ENCODE measurements at places on chromosomes 7 and 10.

DNA sequence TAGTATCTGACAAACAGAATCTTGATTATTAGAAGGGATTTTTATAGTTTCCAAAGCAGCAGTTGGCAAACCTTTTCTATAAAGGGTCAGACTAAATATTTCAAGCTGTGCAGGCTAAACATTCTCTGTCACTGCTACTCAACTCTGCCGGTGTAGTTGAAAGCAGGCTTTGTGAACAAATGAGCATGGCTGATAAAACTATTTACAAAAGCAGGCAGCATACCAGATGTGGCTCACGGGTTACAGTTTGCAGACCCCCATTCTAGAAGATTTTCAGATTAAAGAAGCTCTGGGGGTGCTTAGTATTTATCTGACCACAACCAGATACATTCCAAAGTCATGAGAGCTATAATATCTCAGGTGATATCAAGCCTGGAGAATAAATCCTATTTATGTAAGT, 1017.5 kb downstream of the SORCS1 start:
- no peak for DNase-seq

- DNase-seq, result no peak
These were observed 56.9 kb downstream of the NEUROG3 start for GRCh38 chr10:69516316-69516715.

GRCh38 chr7:30082686-30083085, 52.1 kb upstream of the MTURN start:
- no peak for DNase-seq

DNA sequence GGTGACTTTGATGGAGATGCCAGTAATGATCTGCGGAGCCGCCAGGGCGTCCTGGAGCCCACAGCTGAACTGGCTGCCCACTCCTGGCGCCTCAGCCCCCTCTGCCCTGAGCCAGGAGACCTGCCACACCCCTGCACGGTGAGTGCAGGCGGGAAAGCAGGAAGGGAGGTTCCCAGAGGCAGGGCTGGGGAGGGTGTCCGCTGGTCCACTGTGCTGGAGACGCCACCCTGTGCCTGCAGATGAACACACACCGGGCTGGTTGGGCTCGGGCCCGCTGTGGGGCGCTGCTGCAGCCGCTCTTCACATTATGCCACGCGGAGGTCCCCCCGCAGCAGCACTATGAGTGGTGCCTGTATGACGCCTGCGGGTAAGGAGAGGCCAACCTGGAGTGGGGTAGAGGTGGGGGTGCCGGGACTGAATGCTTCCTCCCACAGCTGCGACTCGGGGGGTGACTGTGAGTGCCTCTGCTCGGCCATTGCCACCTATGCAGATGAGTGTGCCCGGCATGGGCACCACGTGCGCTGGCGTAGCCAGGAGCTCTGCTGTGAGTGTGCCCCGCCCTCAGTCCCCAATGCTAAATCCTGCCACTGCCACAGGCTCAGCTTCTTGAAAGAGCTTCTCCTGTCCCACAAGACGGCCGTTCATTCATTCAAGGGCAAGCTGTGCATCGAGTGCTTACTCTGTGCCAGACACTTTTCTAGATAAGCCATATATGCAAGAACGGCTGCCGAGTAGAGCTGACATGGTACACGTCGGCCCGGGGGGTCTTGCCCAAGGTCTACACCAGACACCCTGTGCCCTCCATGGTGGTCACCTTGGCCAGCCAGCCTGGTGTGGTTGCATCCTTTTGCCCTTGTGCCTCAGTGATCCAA, 14.3 kb upstream of the ZNF467 start:
- DNase-seq, result no peak

DNA sequence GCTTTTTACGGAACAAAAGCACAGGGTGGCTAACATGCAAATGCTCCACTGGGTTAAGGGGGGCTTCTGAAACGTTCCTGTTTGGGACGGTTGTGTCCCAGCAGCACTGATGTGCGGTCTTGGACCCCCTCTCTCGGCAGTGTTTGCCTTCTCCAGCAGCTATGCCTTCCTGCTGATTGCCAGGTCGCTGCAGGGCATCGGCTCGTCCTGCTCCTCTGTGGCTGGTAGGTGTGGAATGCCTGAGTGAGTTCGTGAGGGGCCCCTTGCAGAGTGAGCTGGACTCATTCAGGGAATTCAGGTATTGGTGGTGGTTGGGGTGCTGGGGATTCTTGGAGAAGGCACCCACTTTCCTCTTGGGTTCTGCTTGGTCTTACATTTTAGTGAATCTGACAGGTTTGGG, 13.0 kb downstream of the SLC18A2 start:
- DNase-seq, result no peak

- no peak for DNase-seq
These were observed 93.1 kb upstream of the TEX47 start for GRCh38 chr7:88888684-88889083.

- no peak for DNase-seq
These were observed 1605.4 kb upstream of the LRRTM3 start for GRCh38 chr10:65320236-65321026.

GRCh38 chr7:88184848-88185304, 35.0 kb downstream of the SRI start:
- DNase-seq, result peak; percentile 38

- no peak for DNase-seq
These were observed 56.7 kb downstream of the SNX10 start for GRCh38 chr7:26348234-26348851.

GRCh38 chr10:50506861-50507573, 116.7 kb downstream of the SGMS1 start:
- no peak for DNase-seq

DNA sequence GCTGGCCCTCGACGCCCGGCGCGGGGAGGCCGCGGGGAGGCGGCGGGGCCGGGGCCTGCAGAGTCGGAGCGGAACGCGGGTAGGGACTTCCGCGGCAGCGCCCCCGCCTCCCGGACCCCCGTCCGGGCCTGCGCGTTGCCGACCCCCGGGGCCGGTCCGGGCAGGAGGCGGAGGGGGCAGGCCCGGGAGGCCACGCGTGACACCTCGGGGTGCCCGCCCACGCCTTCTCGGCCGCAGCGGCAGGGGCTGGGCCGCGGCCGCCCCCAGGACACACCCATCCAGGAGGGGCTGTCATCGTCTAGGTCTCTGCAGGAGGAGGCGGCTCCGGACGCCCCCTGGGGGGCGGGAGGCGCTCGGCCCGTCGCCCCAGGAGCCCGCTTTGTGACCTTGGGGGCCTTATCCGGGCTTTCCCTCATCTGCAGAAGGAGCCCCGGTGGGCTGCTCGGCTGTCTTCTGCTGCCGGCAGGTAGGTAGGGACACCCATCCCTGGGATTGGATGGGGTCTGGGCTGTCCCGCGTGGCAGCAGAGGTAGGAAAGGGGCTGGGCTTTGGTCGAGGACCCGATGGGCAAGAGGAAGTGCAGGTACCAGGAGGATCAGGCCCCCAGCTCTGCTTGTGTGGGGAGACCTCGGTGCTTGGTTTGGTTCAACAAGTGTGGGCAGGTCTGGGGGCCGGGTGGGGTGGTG, 569 bp downstream of the ZNF316 start:
- peak; percentile 60 for DNase-seq

- no peak for DNase-seq
These were observed 125.3 kb downstream of the NEURL1 start for GRCh38 chr10:103618575-103619423.

- DNase-seq, result no peak
These were observed 1.6 kb upstream of the TMEM120A start for GRCh38 chr7:75995996-75996395.

DNA sequence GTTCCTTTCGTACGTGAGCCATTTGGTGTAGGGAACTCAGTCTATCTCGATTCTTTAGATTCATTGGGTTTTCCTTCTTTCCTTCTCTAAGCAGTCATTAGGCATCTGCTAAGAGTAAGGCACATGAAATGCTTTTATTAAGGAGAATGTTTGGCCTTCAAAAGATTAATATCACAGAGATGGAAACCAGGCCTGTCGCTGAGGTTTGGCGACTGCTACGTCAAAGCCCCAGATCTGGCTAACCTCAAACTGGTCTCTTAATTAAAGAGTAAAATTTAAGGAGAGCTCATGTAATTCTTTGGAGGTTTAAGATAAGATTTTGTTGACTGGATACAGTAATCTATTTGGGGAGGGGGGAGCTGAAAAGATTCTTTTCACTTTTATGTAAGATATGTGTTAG, 189.8 kb downstream of the JCAD start:
- DNase-seq, result no peak

GRCh38 chr10:98344589-98345038, 70.4 kb downstream of the PYROXD2 start:
- DNase-seq, result no peak

DNA sequence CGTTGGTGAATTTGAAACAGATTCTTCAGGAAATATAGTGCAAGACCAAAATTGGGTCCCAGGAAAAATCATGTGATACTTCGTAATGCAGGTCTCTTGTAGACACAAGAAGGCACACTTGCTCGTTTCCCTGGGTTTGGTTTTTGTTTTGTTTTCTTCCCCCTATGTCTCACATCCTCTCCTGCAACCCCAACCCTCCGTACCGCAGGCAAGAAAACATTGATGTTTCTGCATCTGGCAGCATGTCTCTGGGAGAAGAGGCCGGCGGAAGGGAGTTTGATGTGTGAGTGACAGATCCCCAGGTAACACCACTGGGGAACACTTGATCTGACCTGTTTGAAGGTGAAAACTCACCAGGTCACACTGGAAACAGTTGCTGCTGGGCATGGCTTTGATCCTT, 718.5 kb downstream of the AUTS2 start:
- DNase-seq, result no peak

DNA sequence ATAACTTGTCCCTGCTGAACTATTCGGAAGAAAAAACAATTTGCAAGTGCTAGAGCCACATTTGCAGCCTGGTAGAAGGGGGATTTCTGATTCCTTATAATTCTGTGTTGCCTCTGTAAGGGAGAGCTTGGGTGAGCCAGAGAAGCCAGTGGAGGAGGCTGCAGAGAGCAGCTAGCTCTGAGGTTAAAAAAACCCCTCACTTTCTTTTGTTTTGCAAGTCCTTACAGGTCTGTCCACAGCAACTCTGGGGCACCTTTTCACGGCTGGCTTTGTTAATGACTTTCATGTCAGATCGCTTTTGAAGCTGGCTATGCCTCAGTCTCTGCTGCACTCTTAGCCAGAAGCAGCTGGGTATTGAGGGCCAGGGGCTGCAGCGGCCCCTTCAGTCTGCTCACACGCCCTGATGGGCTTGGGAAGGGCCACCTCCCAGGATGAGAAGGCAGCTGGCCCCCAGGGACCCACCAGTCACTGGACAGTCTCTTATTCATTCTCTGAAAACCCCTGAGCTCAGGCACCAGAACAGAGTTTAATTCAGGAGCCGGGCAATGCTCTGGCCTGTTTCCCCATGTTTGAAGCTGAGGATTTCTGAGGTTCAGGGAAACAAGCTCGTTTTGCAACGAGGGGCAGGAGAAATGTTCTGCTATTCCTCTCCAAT, 30.9 kb downstream of the TRIM8 start:
- DNase-seq, result no peak

- DNase-seq, result no peak
These were observed 79.5 kb downstream of the SGMS1 start for GRCh38 chr10:50544095-50544856.

GRCh38 chr10:60257767-60258428, 131.8 kb downstream of the ANK3 start:
- no peak for DNase-seq

DNA sequence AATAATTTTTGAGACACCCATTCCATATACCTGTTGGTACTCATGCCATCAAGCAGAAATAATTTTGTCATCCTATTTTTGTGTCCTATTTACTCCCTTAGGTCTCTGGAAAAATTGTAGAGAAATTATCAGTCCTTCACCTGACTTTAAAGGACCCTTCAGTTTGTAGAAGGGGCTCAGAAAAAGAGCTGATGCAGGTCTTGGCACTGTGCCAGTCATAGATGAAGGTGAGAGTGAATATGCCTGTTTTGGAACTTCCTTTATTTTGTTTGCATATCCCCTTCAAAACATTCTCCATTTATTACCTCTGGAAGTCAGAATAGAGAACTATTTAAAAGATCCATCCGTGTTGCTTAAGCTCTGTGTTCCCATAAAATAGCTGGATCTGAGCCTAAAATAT, 321.0 kb upstream of the TPK1 start:
- DNase-seq, result no peak

GRCh38 chr10:2836921-2837662, 230.3 kb upstream of the PFKP start:
- DNase-seq, result no peak

GRCh38 chr7:94997547-94997946, 90.2 kb downstream of the PPP1R9A start:
- no peak for DNase-seq

GRCh38 chr10:24574578-24575155, 149.0 kb downstream of the ARHGAP21 start:
- DNase-seq, result no peak

GRCh38 chr10:31650010-31650409, 278.6 kb downstream of the ARHGAP12 start:
- DNase-seq, result no peak

DNA sequence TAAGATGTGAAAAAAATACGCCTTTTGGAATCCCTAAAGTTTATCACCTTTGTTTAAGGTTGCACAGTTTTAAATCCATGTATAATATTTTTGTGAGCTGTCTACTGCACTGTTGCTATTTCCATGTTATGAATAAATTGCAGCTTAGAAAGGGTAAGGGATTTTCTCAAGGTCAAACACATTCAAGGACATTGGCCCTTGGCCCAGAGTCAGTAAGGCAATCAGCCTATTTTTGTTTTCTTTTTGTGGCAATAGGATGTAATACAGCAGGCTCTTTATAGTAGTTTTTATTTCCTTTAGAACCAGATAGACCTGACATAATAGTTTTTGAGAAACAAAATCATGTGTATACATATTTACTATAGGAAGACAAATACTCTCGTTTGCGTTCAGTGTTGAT, 219.8 kb downstream of the ACTR3B start:
- no peak for DNase-seq

GRCh38 chr10:80662429-80663261, 124.9 kb downstream of the SH2D4B start:
- peak; percentile 41 for DNase-seq

DNA sequence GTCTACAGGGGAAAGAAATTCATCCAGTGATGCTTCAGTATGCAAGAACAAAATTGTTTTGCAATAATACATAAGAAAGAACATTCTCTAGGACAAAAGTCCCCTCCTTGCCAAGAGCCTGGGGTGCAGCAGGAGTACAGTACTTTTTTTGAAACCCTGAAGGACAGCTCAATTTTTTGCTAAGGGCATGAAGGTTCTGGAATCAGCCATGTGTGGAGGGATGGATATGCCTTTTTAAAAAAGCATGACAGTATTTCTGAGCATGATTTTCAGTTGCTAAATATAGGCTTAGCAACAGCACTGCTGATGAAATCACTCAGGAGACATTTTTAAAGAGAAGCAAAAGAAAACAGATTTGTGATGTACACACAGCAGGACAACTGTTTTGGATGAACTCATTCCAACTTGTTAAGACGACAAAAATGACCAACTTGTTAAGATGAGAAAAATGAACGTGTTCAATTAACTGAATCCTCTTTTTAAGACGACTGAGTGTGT, 39.3 kb downstream of the HBP1 start:
- DNase-seq, result no peak

DNA sequence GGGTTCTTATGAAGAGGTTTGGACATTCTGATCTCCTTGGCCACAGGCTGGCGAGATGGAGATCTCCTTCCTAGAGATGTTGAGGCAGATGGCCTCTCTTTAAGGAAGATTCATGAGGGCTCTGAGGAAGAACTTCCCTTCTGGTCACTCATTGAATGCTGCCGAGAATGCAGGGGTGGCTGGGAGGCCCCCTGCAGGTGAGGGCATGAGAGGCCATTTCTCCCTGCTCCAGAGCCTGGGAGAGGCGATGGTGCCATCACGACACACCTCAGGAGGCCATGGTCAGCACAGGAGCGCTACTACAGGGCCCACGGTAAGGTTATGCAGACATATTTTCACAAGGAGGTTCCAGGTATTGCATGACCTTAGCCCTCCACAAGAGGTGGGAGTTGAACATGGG, 40.2 kb downstream of the CXCL12 start:
- no peak for DNase-seq
